AG20443 (cell line): ENCODE measurements at places on chromosomes 16 and 17.

DNA sequence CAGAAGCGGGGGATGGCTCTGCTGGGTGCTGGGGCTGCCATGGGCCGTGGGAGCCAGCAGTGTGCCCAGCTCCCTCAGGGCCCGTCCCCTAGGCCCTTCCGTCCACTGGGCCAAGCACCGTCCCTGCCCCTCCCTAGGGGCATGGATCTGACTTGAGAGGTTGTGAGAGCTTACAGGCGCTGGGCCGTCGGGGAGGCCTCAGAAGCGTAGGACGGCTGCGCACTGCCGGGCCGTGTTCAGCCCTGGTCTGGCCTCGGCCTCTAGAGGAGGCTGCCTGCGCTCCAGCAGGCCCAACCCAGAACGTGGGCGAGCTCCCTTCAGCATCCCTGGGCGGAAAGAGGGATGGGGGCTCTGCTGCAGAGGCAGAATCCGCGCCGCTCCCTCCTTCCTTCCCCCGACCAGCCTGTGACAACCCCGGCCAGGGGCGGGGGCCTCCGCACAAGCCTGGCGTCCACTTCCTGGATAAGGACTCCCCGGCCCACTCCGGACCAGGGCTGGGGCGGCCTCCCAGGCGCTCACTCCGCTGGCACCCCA, 685 bp upstream of the MPG start:
- peak; percentile 71 for DNase-seq

DNA sequence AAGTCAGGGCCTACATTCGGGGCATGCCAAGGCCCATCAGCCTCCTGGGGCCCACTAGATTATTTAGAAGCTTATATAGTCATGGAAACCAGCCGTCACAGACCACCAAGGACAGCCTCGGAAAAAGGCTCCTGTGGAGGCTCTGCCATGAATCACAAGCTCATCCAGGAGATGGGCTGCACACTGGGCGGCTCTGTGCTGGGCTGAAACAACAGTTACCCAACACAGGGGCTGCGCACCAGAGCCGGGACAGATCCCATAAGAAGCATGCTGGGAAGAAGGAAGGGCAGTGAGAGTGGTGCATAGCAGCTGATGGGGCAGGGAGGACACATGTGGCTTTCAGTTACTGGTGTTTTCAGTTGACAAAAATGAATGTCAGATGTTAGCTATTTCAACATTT, 67.7 kb upstream of the GSG1L start:
- peak; percentile 63 for DNase-seq

DNA sequence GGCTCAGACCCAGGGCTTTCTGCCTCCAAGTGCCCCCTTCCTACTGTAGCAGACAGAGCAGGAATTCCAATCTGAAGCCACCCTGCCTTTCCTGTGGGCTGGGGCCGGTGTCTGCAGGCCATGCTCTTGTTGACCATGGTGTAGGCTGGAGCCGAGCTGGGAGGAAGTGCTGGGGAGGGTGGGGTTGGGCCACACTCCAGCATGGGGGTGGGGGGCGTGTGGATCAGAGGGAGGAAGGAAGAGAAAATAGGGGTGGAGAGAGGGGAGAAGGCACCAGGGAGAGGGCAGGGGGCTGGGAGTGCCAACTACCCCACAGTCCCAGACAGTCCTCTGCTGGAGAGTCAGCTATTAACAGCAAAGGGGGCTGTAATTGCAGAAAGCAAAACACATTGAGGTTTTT, 54.3 kb upstream of the JPH3 start:
- DNase-seq: no peak

DNA sequence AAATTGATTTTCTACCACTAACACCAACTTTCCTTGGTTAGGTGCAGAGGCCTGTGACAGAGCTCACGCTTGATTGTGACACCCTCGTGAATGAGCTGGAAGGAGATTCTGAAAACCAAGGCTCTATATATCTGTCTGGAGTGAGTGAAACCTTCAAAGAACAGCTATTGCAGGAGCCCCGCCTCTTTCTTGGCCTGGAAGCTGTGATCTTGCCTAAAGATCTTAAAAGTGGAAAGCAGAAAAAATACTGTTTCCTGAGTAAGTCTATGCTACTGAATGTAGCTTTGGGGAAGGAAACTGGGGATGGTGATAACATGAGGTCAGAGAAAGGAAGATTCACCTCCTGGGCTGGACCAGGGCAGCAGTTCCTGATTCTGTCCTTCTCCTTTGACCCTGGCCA, 38.3 kb downstream of the REXO5 start:
- no peak for DNase-seq

DNA sequence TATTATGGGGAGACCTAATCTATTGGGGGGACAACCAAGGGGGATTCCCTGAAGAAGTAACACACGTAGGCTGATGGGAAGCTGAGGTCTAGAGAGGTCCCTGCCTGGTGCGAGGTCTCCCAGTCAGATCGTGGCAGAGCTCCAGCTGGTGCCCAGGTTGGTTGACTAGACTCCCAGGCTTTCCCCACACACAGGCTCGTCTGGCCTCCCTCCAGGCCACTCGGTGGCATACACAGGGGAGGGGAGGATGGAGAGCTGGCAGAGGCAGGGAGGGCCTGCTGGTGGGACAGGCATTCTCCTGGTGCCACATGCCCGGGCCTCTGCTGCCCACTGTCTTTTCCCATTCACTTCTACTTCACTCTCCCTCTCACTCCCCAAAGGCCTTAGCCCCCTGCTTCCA, 8.5 kb upstream of the SOCS3 start:
- DNase-seq: no peak

DNA sequence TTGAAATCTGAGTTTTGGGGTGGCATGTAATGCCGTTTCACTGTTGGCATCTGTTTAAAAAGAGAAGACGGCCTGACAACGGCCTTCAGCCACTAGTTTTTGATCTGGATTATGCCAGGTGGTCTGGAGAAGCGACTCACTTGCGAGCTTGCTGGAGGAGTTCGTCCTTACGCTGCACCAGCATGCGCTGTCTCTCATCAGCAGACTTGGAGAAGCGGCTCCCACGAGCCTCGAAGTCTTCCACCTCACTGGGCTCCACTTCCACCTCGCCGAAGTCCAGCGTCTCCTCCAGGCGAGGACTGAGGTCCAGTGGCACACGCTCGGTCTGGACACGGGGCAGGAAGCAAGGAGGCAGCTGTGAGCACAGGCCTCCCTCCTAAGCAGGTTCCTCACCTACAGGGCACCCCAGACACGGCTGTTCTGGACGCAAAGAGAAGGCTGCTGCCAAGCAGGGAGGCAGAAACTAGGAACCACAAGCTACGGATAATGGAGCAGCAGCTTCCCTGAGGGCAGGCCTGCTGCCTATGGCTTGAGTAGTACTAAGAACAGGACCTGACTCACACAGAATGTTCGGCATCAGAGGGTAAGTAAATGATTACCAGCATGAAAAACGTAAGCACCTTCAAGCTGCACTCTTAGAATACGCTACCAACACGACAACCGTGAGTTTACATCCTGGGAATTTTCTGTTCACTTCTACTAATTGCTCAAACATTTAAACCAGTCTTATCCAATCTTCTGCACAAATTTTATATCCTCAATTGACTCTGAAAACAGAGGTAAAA, 61.4 kb downstream of the AMFR start:
- no peak for DNase-seq

DNA sequence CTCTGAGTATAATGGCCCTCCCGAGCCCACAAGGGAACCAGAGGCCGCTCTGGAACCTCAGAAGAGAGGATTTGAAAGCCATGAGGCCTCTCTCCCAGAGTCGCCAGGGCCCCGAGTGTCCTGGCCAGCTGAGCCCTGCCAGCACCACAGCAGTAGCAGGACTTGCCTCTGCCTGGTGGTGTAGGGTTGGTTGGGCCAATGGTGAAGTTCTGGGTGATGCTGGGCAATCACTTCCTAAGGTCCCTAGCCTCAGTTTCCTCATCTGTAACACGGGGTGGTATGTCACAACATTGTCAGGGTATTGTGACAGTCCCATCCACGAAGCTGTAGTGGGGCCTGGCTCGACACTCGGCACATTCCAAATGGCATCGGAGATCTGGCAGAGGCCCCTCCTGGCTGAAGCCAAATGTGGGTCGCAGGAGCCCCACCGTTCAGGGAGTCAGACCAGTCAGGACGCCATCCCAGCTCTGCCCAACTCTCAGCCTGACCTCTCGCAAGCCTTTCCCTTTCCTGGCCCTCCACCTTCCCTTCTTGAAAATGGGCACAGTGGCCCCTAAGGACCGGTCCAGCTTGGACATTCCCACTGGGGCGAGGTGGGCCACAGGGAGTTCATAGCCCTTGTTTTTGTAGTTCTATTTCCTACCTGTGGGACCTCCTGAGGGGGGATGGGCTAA, 1.7 kb downstream of the NATD1 start:
- no peak for DNase-seq

DNA sequence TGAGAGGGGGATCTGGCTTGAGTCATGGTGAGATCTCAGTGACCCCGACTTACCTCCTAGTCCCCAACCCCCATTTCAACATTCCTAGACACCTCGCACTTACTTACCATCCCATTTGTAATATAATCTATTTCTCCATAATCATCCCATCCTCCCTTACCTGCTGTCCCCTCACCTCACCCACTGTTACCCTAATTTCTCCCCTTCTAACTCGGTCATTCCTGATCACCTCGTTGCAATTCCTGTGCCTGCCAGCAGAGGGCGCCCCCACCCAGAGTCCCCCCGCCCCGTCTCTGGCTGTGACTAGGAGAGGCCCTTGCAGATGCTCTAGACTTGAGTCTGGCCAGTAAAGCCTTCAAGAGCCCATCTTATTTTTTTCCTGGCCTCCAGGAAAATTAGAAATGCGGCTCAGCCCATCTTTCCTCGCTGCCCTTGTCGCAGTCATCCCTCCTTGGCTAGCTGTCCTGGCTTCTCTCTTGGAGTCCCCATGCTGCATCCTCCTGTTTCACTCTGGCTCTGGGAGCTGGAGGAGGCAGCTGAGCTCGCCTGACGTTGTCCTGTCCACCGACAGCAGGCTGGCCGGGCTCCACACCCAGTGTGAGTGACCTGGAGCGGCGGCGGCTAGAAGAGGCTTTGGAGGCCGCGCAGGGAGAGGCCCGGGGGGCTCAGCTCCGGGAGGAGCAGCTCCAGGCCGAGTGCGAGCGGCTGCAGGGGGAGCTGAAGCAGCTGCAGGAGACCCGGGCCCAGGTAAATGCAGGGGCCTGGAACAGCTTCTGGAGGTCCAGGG, 5.0 kb downstream of the TBKBP1 start:
- peak; percentile 94 for DNase-seq

GRCh38 chr16:27917949-27918348, 145.6 kb downstream of the GSG1L start:
- DNase-seq: no peak

- DNase-seq: no peak
Observed at GRCh38 chr16:86576591-86577313, 1.6 kb upstream of the FOXL1 start.

GRCh38 chr16:69378036-69378435, 7.8 kb downstream of the TERF2 start:
- no peak for DNase-seq

DNA sequence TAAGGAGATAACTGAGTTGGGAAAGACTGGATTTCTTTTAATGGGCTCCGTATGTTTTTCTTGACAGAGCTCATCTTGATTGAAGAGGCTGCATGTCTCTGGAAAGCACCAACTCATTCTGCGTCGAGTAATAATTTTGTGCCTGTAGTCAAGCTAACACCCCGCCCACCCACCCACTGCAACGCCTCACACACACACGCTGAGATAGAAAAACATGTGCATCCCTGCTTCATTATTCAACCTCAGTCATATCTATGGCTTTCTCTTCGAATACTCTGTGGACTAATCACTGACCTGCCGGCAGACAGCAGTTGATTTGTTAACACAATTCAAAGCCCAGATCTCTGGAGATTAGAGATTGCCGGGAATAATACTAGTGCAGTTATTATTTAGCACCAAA, 220.2 kb upstream of the TOM1L1 start:
- no peak for DNase-seq

GRCh38 chr17:80183581-80184422, 14.0 kb downstream of the CARD14 start:
- DNase-seq: no peak

- DNase-seq: no peak
Observed at GRCh38 chr16:57178793-57179212, 7.0 kb downstream of the PSME3IP1 start.

DNA sequence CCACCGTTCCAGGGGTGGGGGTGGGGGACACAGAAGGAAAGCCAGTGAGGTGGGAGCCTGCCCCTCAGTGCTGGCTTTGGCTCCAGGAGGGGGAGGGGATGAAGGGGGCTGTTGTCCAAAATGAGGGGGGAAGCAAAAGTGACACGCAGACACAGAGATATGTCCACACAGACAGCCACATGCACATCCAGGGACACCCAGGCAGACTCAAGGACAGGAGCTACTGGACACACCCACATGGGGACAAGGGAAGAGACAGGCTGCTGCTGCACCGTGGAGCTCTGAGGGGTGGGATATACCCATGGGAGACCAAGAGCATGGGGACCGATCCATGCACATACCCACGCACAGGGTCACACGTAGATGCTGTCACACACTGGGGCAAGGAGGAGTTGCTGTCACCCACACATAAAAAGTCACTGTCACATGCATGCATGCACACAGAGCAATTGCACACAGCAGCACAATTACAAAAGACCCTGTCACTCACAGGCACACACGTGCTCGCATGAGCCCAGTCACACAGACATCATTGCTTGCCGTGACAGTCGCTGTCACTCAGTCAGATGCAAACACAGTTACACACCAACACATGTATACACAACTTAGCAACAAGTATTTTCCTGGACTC, 1.3 kb downstream of the THRA start:
- no peak for DNase-seq

DNA sequence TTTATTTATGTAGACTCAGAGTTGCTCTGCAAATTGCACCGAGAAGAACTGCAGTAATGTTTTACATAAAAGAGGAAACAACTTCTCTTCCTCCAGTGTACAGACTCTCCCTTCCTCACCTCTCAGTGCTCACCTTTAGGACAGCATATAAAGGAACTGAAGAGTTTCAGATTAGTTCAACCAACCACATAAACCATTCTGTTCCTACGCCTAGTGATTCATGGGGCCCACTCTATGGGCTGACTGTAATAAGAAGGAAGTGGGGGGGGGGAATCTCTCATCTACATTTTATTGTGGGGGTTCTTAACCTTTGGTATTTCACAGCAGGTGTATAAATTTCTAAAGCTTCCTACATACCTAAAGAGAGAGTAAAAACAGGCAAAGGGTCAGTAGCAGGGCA, 18.3 kb downstream of the ZSWIM7 start:
- no peak for DNase-seq
